Activated naive CD4-positive, alpha-beta T cell (primary cell): ENCODE measurements at places on chromosomes 16 and 17.

GRCh38 chr17:54744750-54745149 is 155.9 kb upstream of the TOM1L1 start:
- no peak for DNase-seq

GRCh38 chr16:67349172-67349571 is 22.6 kb downstream of the LRRC36 start:
- DNase-seq: no peak

- no peak for DNase-seq
Observed at GRCh38 chr17:61805399-61805798, 57.9 kb downstream of the BRIP1 start.

DNA sequence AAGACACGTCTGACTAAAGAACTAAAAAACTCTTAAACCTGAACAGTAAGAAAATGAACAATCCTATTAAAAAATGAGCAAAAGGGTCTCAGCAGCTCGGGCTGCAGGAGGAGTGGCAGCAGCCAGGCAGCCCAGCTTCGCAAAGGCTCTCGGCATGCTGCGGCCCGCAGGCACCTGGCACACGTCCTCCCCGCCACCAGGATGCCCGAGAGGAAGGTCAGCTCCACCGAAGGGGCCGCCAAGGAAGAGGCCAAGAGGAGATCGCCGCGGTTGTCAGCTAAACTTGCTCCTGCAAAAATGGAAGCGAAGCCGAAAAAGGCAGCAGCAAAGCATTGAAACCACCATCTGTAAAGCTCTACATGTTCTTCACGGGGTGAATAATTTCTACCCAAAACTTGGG is 173.5 kb downstream of the BCAS3 start:
- DNase-seq: no peak

DNA sequence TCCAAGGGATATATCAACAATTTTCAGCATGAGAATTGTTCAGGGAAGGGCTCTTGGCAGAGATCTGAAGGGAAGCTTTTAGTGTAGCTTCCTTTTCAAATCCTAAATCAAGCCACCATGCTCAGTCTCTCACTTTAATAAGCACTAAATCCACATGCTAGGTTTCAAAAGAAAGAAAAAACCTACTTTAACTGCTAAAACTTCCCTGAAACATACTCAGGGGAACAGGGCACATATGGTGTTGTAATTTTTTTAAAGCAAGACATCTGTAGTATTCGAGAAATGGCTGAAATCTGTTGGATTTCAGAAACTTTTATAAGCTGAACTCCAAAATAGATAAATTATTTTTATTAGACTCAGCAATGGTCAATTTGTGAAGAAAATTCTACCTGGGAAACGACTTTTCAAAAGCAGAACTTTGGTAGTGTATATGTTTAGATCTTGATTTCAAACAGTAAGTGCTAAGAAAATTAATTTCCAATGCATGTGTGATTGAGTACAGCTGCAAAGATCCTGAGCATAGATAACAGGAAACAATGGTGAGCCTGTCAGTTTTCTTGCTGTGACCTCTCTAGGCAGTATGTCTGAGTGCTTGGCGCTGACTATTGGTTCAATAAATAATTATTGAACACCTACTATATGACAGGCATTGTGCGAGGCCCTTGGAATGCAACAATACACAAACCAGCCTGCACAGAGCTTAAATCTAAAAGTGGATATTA is 804.5 kb upstream of the SOX9 start:
- DNase-seq: no peak

- no peak for DNase-seq
Observed at GRCh38 chr16:80591071-80591915, 50.5 kb downstream of the DYNLRB2 start.
